SIG-M5 (cell line): ENCODE measurements at places on chromosomes 3 and 15.

GRCh38 chr3:116040152-116040551 is 405.1 kb downstream of the LSAMP start:
- no peak for DNase-seq

- no peak for DNase-seq
These were observed 80.5 kb downstream of the CDIN1 start for GRCh38 chr15:36659917-36660316.

DNA sequence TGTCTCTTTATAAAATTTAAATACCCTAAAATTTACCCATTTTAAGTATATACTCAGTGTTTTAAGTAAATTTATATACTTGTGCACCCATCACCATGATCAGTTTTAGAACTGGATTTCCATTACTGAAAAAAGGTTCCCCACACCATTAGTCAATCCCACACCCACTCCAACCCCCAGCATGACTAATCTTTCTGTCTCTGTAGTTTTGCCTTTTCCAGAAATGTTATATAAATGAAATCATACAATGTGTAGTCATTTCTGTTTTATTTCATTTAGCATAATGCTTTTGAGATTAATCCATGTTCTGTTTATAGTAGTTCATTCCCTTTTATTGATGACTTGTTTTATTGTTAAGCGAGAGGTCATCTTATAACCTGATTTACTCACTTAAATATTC is 66.1 kb upstream of the LIMD1 start:
- no peak for DNase-seq

- no peak for DNase-seq
These were observed 478.0 kb upstream of the ARRDC4 start for GRCh38 chr15:97482521-97482920.

DNA sequence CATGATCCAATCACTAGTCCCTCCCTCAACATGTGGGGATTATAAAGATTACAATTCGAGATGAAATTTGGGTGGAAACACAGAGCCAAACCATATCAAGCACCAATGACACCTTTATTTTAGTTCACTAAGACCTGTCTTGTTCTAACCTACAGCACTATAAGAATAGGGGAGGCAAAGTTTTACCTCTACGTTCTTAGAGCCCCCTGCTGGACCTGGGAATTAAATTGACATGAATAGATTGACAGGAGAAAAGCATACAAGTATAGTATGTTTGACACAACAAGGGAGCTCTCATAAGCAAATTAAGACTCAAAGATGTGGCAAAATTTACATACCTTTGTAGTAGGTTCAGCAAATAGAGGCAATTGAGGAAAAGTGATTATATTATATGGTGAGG is 974.4 kb upstream of the ALCAM start:
- DNase-seq: no peak

DNA sequence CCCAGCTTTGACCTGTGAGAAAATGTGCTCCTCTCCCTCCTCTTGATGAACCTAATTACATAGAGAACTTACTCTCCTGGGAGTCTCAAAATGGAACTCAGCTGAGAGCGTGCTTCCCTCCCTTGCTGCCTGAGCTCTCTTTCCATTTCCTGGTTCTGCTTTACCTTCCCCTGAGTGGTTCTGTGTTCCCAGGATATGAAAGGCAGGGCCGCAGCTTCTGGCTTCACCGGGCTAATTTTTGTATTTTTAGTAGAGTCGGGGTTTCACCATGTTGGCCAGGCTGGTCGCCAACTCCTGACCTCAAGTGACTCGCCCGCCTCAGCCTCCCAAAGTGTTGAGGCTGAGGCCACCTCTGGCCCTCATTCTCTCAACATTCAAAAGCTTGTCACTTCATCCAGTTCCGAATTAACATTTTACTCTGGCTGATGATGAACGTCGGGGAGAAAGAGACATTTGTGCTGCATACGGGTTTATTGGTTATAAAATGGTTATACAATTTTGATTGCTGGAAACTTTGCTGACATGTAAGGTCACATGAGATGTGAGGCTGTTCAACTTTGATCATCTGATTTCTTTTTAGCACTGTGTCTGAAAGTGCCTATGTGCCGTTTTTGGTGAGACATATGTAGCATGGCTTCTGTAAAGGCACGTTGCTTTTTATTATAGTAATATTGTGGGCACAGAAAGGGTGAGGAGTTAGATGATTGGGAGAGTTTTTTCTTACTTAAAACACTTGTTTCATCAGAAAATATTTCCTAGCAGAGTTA is 6.6 kb downstream of the PLS1 start:
- no peak for DNase-seq

- no peak for DNase-seq
These were observed 101.3 kb downstream of the ASB7 start for GRCh38 chr15:100703671-100704070.
